ENCODE measurements at places on chromosomes 2 and 18.

DNA sequence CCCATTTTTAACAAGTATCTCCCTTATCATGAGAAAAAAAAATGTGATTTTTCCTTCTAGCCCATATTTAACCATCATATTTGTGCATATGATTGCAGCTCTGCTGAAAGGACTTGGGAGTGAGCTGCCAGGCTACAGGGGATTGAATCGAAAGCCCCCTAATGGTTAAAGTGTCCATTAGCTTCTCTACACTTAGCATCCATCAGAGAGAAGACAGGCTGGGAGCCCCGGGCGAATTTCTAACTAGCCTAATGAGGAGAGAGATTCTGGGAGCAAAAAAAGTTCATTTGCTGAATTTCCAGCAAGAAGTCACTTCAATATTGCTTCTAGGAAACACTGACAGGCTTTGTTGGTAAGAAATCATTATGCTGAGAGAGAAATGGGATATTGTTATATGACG is 848.8 kb downstream of the TDRD15 start:
- DNase-seq, result no peak

DNA sequence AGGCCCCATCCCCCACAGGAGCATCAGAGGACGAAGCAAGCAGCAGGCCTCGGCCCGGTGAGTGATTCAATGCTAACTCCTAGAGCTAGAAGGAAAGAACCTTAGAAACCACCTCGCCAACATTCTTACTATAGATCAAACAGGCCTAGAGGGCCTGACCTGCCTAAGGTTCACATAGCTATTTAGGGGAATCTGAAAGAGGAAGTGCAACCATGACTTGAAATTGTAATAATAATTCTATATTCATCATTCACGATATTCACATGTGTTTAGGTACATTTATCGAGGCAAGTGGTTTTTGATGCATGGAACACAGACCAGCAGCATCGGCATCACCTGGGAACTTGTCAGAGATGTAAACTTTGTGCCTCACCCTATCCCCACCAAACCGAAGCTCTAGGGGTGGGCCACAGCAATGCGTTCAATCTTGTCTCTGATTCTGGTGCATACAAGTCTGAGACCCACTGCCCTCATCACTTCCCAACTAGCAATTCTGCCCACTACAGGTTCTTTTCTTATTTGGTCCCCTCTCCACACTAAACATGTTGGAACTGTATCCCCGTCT is 78.0 kb upstream of the DNMT3A start:
- no peak for DNase-seq

DNA sequence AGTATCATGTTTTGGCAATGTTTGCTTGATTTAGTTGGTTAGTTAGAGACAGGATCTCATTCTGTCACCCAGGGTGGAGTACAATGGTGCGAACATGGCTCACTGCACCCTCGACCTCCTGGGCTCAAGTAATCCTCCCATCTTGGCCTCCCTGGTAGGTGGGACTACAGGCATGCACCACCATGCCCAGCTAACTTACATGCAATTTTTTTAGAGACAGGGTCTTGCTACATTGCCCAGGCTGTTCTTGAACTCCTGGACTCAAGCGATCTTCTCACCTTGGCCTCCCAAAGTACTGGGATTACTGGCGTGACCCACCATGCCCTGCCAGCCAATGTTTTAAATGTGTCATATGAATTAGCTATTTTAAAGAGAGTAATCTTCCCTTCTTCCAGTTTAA is 16.3 kb upstream of the CDKL4 start:
- DNase-seq, result no peak

DNA sequence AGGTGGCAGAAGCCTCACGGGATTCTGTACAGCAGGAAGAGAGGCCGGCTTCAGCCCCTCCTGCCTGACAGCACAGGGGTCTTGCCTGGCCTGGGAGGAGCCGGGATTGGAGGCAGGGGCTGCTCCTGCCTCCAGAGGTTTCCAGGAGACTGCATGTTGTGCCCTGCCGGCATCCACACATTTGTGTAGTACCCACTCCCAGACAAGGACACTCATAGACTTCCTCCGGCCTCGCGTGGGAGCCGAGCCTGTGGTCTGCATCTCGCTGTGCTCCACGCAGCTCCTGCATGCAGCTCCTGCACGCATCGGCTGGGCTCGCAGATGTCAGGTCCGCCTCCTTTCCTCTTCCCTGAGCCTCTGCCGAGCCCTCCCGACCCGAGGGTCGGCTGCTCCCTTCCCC is 34.7 kb downstream of the TPO start:
- no peak for DNase-seq

DNA sequence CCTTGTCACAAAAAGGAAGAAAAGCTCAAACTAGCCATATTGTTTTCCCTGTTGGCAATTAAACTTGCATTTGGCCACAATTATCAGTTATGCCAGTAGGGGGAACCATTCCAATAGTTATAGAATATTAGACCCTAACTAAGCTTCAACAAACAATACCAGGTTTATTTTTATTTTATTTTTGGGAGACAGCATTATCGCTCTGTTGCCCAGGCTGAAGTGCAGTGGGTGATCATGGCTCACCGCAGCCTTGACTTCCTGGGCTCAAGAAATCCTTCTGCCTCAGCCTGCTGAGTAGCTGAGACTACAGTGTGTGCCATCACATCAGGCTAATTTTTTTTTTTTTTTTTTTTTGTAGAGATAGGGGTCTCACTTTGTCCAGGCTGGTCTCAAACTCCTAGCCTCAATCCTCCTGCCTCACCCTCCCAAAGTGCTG is 102.1 kb downstream of the ATAD2B start:
- DNase-seq, result no peak

GRCh38 chr2:44918095-44918775 is 23.3 kb upstream of the SIX3 start:
- DNase-seq, result peak; percentile 90

GRCh38 chr2:50691513-50691912 is 340.4 kb downstream of the NRXN1 start:
- no peak for DNase-seq

GRCh38 chr2:54428108-54428831 is 27.9 kb upstream of the SPTBN1 start:
- DNase-seq, result no peak

- no peak for DNase-seq
Measured at GRCh38 chr2:32958821-32959220, 12.1 kb downstream of the LTBP1 start.

GRCh38 chr2:85795331-85796045 is 41.7 kb downstream of the ATOH8 start:
- DNase-seq, result no peak

DNA sequence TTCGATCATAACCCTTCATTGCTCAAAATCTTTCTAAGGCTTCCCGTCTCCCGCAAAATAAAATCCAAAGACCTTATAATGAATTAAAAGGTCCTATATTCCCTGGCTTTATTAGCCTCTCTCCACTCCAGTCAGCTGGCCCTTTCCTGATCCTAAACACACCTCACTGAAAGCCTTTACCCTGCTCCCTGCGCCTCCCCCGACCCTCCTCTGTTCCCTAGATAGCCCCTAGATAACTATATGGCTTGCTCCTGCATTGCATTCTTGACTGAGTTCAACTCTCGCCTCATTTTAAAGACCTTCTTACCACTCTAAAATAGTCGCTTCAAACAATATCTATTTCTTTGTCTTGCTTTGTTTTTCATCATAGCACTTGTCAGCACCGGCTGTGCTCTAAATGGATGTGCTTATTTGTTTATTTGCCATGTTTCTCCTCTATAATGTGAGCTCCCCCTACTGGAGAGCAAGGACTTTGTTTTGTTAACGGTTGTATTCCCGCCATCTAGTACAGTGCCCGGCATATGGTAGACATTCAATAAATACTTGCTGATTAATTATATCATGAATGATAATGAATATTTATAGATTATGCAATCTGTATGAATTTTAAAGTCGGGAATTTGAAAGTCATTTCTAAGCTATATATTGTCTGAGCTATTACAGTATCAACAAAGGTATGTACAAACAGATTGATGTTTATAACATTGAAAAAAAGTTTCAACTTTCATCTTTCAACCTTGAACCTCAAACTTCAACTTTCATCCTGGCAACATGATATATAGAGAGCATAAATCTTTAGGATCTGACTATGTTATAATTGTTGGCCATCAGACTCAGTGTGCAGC is 32.4 kb upstream of the VIT start:
- peak; percentile 57 for DNase-seq

DNA sequence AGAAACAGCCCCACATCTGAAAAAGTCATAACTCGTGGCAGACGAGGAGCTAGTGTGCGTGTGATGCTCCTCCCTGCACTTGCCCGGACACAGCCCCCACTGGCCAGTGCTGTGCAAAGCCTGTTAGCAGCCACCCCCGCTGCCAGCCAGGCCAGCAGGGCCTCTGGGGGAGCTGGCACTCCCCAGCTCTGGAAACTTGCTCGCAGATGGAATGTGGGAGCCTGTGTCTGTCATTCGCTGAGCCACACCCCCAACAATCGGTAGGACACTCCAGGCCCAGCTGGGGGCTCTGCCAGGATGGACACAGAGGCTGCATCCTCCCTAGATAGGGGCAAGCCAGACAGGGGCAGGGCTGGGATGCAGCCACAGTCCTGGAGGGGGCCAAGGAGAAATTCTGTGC is 62.4 kb upstream of the ATG16L1 start:
- DNase-seq, result no peak

- DNase-seq, result no peak
Measured at GRCh38 chr2:147499785-147500184, 345.0 kb upstream of the ACVR2A start.

DNA sequence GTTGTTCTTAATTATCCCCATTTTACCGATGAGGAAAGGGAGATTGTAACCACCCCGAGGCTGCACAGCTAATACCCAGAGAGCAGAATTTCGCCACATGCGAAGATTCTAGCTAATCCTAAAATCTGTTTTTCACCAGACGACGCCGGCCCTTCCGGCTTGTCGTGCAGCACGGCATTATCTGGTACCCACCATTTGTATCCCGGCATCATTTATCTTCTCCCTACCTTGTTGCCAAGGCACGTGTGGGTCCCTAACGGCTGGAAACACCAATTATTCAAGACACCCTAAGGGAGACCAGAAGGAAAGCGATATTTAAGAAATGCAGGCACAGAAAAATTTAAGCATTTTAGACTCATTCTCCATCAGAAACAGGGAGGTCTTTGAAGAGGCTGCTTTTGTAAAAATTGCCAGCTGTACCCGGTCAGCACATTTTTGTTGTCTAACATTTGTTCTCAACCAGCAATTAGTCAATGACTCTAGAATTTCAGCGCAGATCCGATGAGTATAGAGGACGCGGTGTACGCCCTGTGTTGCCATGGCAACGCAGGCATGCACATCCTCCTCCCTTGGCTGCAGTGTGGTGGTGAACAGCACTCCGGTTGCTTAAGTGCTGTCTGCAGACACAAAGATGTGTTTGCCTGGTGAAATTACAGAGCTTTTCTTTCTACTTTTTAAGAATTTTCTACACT is 111.6 kb downstream of the AGAP1 start:
- peak; percentile 55 for DNase-seq

GRCh38 chr2:86297382-86298147 is 39.9 kb downstream of the REEP1 start:
- DNase-seq, result no peak

Measured in retinal pigment epithelial cell (primary cell).